ENCODE measurements at places on chromosomes 7 and 10.

GRCh38 chr7:77409739-77410547, 6.2 kb downstream of the GSAP start:
- no peak for DNase-seq

DNA sequence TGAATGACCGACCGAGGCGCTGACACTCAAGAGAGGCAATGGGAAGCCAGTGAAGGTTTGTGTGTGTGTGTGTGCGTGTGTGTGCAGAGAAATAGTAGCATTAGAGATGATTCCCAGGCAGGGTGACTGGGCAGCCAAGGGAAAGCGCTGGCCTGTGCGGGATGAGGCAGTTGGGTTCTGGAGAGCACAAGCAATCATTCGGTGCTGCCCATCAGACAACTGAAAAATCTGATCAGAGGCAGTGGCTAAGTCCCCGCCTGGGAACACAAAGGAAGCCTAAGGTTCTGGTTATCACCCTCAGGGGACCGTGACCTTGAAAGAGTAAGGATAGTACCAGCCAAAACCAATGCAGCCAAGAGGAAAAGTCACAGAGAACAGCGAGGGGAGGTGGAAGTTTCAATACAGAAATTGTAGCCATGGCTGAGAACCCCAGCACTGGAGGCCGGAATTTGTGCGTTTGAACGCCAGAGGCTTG, 868 bp upstream of the PDCD4 start:
- no peak for DNase-seq

GRCh38 chr10:3096149-3096548, 28.8 kb downstream of the PFKP start:
- no peak for DNase-seq

- DNase-seq = no peak
Measured at GRCh38 chr7:43879477-43879876, 10.2 kb upstream of the MRPS24 start.

- DNase-seq = no peak
Measured at GRCh38 chr7:1752771-1753563, 82.9 kb downstream of the ELFN1 start.

- no peak for DNase-seq
Measured at GRCh38 chr10:130221456-130222375, 85.5 kb downstream of the GLRX3 start.

GRCh38 chr7:26760501-26760900, 103.9 kb downstream of the SKAP2 start:
- no peak for DNase-seq

GRCh38 chr7:114864278-114864677, 57.6 kb upstream of the MDFIC start:
- no peak for DNase-seq

GRCh38 chr7:106568680-106569499, 92.1 kb downstream of the CCDC71L start:
- DNase-seq = no peak

DNA sequence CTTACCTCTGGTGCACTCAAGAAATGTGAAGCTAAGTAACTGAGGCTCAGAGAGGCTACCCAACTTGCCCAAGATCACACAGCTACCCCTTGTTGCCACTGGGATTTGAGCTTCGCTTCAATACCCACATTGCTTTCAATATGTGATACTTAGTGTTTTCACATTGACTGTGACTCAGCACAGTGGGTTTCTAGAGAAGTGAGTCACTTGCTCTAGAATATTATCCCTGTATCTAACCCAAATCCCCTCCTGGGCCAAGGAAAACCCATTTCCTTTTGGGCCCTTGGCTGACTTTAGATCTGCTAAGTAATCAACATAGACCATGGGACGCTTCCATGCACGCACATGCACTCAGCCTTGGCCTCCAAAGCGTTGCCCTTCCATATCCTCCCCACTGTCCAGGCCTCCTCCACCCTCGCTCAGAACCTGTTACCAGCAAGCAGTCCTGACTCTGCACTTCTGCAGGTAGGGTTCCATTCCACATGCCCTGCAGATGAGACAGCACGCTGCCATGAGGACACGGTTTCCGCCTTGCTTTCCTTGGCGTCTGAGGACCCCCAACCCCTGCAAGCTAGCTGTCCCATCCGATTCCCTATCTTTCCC, 87.7 kb upstream of the CHST15 start:
- DNase-seq = no peak

DNA sequence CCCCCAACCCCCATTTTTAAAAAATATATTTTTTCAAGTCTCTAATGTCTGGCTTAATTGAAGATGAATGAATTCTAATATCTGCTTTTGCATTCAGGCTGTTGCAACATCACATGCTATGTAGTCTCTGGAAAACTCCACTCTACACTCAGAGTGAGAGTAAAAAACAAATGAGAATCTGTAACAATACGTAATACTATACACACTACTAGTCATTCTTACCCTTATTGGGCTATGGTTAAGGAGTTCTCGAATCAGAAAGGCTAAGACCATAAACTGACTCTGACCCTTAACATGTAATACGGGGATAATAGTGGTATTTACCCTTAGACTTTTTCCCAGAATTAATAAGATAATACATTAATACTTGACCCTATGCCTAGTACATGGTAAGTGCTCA, 42.9 kb upstream of the TMEM168 start:
- no peak for DNase-seq

DNA sequence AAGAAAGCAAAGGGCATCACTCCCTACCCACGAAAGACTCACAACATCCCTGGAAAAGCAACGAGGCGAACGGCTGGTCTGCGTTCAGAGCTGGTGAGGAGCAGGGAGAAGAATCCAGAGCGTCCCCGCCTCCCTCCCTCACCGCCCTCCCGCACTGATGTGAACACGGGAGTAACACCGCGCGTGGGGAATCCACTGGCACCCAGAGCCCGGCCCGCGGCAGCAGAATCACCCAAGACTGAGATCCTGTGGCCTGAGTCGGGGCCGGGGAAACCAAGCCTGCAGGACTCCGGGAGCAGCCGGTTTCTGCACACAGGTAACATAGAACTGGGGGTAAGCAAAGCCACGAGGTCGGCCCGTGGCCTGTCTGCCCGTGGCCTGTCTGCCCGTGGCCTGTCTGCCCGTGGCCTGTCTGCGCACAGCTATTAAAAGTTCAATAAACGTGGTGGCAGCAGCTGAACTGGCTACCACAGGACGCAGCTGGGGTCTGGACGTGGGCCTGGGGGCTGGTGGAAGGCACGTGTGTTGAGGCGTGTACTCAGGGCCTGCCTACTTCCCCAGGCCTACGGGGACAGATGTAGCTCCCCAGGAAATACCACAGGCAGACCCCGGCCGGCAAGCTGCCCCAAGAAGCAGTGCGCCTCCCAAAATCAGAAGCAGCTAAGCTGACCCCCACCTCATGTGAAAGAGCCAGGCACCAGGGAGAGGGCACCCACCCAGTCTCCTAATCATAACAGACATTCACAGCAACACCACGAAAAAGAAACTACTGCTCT, 23.0 kb downstream of the DIP2C start:
- no peak for DNase-seq

DNA sequence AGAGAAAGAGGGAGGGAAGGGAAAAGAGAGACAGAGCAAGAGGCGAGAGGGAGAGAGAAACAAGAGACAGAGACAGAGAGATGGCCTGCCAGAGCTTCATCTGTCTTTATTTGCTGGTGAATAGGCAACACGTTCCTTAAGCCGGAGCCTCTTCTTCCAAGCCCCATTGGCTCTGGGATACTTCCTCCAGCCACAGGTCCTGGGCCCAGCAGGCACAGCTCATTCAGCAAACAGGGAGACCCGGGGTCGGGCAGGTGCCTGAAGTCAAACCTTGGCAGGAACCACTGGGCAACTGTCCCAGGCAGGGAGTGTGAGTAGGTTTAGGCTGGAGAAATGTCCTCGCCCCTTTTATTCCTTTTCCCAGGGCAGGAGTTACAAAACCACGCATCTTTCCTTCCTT, 68.2 kb downstream of the MYL10 start:
- DNase-seq = no peak

DNA sequence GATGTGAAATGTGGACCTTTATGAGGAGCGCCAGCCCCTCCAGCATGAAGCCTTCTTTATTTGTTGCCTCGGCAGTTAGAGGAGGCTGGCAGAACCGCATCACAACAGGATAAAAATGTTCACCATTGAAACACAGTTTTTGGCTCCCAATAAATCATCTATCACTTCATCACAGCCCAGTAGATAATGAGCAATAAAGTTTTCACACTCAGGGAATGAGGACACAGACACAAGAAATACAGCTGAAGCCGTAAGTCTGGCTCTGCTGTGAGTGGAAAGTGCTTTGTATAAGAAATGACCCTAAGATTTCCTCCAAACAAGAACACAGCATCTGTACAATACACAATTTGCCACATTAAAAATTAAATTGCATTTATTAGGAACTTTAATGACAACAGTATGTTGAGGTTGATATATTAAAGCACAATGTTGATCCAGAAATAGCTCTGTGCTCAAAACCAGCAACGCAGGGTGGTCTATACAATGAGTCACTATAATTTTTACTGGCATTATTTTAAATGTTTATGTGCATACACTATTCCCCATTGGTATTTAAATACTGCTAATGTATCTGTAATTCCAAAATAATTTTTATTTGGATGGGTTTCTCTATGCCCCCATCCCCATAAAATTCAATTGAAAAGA, 301.8 kb upstream of the MGMT start:
- no peak for DNase-seq

DNA sequence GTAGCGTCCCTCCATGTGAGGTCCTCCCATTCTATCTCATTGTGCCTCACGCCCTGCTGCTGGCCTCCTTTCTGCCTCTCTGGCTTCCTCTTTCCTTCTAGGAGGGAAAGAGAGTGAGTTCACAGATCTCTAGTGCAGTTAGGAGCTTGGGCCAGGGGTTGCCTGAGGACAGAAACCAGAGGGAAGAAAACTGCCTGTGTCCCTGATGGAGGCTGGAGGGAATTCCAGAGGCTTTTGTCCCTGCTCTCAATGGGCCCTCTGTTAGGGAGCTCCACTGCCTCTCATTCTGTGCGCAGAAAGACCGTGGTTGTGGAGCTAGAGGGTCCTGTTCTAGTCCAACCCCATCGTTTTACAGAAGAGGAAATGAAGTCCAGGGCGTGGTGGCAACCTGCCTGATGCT, 4.6 kb downstream of the MARVELD1 start:
- no peak for DNase-seq

- DNase-seq = no peak
Measured at GRCh38 chr7:17506095-17506494, 207.6 kb downstream of the AHR start.

- DNase-seq = no peak
Measured at GRCh38 chr10:51766423-51767102, 67.2 kb upstream of the CSTF2T start.

GRCh38 chr10:1187855-1188557, 131.8 kb downstream of the WDR37 start:
- DNase-seq = no peak

Data from renal cortex interstitium (tissue), 15 donors.